Effector CD8-positive, alpha-beta T cell (primary cell): ENCODE measurements at places on chromosomes 7 and 10.

- no peak for DNase-seq
Observed at GRCh38 chr7:106501605-106502580, 159.1 kb downstream of the CCDC71L start.

GRCh38 chr7:74253331-74253730 lies 868 bp downstream of the RFC2 start:
- DNase-seq: no peak

DNA sequence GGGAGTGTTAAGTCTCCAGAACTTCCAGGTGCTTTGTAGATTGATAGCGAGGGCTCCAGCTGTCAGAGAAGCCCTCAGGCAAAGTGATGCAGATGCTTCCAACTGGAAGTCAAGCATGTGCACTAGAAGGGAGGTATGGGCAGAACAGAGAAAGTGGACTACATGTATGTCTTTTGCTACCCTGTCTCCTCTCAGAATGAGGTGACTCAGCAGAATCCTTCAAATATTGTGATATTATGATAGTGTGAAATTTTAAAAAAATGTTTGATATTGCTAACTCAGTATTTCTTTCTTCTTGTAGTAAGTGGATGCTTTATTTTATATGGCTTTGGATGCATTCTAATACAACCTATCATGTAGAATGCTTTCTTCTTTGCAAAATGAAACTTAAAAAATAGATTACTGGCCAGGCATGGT lies 138.9 kb upstream of the SVIL start:
- no peak for DNase-seq

GRCh38 chr10:44958196-44958897 lies 1.3 kb upstream of the RASSF4 start:
- DNase-seq: no peak

GRCh38 chr10:123391275-123392028 lies 237.2 kb downstream of the BUB3 start:
- DNase-seq: no peak

DNA sequence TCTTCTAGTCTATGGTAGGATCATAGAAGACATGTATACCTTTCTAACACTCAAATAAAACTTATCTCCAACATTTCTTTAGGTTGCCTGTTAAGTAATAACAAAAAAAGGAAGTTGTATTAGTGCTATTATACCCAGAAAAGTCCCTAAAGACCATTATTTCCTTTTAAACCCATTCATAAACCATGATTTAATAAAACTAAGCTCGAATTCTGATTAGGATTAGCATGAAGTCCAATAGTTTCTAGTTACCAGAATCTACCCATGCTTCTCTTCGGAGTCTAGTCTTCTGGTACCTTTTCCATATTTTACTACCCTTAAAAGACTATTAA lies 62.7 kb downstream of the USP6NL start:
- DNase-seq: no peak

- no peak for DNase-seq
Observed at GRCh38 chr10:125773687-125774543, 1.7 kb downstream of the MMP21 start.

- DNase-seq: no peak
Observed at GRCh38 chr10:30169342-30169741, 110.0 kb upstream of the JCAD start.

GRCh38 chr7:102463841-102464576 lies 654 bp downstream of the ALKBH4 start:
- no peak for DNase-seq

DNA sequence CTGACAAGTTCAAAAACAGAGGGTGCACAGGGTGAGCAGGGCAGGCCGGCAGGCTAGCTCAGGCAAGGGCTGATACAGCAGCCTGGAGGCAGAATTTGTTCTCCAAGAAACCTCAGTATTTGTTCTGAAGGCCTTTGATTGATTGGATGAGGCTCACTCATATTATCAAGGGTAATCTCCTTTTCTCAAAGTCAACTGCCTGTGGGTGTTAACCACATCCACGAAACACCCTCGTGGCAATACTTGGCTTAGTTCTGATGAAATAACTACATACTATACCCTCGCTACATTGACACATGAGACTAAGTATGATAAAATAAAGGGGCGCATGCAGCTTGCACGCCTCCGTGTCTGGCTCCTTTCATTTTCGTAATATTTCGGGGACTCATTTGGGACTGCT lies 4.4 kb upstream of the PPP2R2D start:
- DNase-seq: no peak

GRCh38 chr7:135317676-135318325 lies 84.2 kb downstream of the STRA8 start:
- no peak for DNase-seq

- DNase-seq: no peak
Observed at GRCh38 chr7:30694218-30694745, 12.0 kb upstream of the CRHR2 start.

DNA sequence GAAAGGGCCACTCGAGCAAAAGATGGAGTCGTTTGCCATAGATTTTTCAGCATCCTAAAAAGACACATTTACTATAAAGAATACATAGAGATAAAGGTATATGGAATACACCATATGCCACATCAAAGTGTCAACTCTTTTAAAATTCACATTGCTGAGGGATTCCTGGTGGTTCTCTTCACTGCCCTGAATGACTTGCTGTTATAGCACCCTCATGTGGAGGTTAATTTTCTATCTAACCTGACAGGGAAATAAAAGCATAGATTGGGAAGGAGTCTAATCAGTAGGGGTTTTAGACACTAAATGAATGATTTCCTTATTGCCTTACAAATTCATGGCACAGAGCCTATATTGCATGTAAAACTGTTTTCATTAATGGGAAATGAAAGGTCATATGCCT lies 25.9 kb downstream of the DNAH11 start:
- DNase-seq: no peak

DNA sequence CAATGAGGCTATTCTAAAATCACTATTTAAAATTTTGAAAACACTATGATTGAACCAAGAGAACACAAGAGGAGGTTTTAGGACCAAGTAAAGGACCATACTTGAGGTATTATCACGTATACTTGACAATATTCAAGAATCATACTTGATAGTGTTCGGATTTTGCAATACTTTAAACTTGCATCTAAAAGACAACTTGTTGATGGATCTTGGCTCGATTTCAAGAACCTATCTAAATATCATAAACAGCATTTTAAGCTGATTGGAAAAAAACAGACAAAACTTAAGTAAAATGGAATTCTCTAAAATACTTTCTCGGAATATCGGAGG lies 1.3 kb downstream of the NAMPT start:
- DNase-seq: no peak

- no peak for DNase-seq
Observed at GRCh38 chr10:60896810-60897209, 47.2 kb downstream of the RHOBTB1 start.

DNA sequence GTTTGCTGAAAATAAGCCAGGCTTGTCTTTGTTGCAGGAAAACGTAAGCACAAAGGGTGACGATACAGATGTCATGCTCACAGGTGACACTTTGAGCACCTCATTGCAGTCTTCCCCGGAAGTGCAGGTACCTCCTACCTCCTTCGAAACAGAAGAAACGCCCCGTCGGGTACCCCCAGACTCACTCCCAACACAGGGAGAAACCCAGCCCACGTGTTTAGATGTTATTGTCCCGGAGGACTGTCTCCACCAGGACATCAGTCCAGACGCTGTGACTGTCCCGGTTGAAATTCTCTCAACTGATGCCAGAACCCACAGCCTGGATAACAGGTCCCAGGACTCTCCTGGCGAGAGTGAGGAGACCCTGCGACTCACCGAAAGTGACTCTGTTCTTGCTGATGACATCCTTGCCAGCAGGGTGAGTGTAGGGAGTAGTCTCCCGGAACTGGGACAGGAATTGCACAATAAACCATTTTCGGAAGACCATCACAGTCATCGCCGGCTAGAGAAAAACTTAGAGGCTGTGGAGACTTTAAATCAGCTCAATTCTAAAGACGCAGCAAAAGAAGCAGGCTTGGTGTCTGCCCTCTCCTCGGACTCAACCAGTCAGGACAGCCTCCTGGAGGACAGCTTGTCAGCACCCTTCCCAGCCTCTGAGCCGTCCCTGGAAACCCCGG lies 18.3 kb upstream of the BHLHA15 start:
- DNase-seq: no peak

- no peak for DNase-seq
Observed at GRCh38 chr7:144528536-144529045, 125.1 kb upstream of the NOBOX start.

DNA sequence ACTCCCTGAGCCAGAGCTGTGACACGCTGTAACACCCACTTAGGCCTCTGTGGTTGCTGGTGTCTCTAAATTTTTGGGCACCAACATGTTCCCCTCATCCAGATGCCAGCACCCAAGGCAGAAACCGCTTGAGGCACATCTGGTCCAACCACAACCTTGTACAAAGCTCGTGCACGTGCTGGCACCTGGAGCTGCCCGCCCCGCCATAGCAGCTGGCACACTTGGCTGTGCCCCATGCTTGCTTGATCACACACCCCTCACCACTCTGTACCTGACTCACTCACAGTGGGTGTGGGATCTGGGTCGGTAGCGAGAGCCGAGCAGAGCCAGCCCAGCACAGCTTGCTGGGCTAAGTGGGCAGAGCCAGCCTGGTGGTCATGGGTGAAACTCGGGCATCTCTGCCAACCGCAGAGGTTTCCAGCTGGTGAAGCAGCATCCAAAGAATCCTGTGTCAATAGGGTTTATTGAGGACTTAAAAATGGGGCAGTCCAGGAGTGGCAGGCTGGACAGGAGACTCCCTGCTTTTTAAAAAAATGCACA lies 1210.4 kb downstream of the TYW1 start:
- no peak for DNase-seq

- DNase-seq: no peak
Observed at GRCh38 chr7:34756691-34757090, 98.7 kb downstream of the NPSR1 start.

- DNase-seq: no peak
Observed at GRCh38 chr10:7130191-7130911, 280.5 kb downstream of the SFMBT2 start.

- DNase-seq: no peak
Observed at GRCh38 chr10:5590816-5591215, 66.1 kb downstream of the CALML3 start.

DNA sequence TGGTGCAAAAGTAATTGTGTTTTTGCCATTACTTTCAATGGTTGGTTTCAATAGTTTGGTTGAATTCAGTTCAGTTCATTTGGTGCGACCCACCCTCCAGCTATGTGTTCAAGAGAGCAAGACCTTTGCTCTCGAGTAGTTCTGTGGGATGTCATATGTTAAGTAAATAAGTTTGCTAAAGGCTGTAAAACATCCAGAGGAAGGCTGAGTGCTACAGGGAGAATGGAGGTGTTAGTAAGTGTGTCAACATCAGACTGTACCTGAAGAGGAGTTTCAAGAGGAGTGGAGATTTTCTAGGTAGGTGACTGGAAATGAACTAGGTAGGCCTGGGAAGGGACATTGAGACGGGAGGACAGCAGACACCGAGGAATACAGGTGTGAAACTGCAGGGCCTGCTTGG lies 147.7 kb downstream of the SH2D4B start:
- no peak for DNase-seq

DNA sequence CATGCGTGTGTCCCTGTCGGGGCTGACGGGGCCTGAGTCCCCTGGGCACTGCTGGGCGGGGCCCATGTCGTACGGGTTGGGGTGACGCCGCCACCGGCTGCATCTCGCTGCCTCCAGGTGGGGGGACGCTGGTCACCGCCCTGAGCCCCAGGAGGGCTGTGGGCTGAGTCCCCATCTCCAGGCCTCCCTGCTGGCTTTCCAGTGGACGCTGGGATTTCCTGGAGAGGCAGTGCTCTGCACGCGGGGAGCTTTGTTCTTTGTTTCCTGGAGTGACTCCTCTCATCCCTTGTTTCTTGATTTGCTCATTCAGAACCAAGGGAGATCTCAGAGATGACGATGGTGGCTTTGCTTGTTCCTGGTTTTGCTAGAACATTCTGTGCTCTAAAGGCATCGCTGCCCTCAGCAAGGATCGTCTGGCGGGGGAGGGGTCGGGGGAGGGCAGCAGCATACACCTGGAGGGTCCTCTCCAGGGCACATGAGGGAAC lies 21.0 kb downstream of the PWWP2B start:
- no peak for DNase-seq

GRCh38 chr7:157932498-157933218 lies 595.9 kb downstream of the DNAJB6 start:
- DNase-seq: no peak

GRCh38 chr7:111137296-111138192 lies 46.6 kb downstream of the LRRN3 start:
- DNase-seq: no peak

DNA sequence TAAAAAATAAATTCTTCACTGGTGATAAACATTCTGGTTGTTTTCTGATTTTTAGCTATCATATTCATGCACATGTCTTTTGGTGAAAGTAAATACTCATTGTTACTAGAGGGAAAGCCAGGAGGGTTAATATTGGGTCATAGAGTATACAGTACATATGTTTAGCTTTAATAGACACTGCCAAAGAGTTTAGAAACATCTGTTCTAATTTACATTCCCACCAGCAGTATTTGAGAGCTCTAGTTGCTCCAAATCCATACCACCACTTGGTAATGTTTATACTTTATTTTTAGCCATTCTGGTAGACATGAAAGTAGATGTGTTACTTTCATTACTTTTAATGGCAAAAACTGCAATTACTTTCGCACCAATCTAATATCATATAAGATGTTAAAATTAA lies 108.8 kb downstream of the MKX start:
- DNase-seq: no peak

DNA sequence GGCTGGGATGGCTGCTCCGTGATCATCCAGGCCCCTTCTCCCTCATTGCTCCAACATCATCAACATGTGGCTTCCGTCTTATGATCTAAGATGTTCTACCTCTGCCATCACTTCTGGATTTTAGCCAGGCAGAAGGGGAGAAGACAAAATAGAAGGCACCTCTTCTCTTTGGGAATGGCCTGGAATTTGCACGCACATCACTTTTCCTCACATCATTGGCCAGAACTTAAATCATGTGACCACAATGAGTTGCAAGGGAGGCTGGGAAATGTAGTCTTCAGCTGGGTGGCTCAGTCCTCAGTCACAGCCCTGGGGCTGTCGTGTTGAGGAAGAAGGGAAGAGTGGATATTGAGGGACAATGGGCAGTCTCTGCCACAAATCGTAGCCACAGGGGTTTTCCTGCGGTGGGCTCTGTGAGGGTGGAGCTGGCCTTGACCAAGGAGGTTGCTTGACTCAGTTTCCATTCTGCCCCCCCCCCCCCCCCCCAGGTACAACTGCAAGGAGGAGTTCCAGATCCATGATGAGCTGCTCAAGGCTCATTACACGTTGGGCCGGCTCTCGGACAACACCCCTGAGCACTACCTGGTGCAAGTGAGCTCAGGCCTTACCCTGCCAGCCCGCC lies 50.3 kb downstream of the PALD1 start:
- no peak for DNase-seq

GRCh38 chr7:124086843-124087242 lies 54.0 kb upstream of the TMEM229A start:
- DNase-seq: no peak

GRCh38 chr10:131921184-131921583 lies 20.4 kb downstream of the PPP2R2D start:
- DNase-seq: no peak
